Left renal pelvis (tissue), 4 donors: ENCODE measurements at places on chromosomes 1 and 21. TPM values are rescaled to one million over a fixed set of nuclear protein-coding genes. Genes with fewer than 3 reads are reported as not detected.

DNA sequence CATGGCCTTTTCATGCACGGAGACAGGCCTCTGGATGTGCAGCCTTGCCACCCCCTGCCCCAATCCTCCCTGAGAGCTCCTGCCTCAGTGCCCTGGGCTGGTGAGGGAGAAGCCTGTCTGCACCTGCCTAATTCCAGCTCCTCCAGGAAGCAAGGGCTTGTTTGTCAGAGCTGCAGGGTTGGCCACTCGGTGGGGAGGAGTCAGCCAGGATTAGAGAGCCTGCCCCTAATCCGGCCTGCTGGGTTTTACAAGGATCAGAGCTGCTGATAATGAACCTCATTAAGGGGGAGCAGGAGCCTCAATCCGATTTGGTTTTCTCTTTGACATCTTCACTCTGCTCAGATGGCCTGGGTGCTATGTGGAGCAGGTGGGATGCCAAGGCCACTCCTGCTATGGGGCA is 31.9 kb upstream of the LHX4 start:
- DNase-seq = no peak

GRCh38 chr21:18937337-18937736 is 533.8 kb upstream of the TMPRSS15 start:
- no peak for DNase-seq

CFHR5 gene
- not detected for polyA plus RNA-seq

RYR2 gene
- polyA plus RNA-seq = 1.9 TPM

DNA sequence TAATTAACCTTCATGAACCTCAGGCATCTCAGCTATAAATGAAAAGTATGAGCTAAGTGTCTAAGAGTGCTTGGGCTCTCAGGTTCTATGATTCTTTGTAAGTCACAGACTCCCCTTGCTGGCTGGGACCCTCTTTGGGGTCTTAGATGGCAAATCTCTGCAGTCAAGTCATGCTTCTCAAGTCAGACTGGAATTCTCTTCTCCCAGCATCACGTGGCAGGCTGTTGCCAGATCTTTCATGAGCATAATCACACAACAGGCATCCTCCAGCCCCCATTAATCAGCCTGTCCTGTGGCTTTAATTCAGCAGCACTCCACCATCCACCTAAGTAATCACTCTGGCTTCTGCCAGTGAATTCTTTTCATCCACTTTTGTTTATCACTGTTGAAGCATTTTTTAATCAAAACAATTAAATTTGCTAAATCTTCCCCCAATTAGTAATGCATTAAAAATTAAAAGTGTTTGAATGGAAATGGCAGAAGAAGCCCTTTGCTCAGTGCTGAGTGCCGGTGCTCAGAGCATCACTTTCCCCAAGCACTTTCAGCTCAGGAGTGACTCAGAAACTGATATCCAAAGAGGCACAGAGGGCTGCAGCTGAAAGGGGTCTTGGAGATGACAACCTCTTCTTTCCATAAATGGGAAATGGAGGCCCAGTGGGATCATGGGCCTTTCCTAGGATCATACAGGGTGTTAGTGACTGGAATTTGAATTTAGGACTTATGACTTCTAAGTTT is 50.2 kb downstream of the C8A start:
- DNase-seq = no peak

GRCh38 chr1:107142140-107142542 is 1.3 kb downstream of the NTNG1 start:
- DNase-seq = no peak

GRCh38 chr1:1128454-1129139 is 12.7 kb upstream of the C1orf159 start:
- no peak for DNase-seq

CNTN2 gene
- polyA plus RNA-seq = 0.67 TPM

RAB25 gene
- 66.2 TPM for polyA plus RNA-seq

- no peak for DNase-seq
These were observed 1302.0 kb downstream of the KCNT2 start for GRCh38 chr1:195306281-195306680.

DNA sequence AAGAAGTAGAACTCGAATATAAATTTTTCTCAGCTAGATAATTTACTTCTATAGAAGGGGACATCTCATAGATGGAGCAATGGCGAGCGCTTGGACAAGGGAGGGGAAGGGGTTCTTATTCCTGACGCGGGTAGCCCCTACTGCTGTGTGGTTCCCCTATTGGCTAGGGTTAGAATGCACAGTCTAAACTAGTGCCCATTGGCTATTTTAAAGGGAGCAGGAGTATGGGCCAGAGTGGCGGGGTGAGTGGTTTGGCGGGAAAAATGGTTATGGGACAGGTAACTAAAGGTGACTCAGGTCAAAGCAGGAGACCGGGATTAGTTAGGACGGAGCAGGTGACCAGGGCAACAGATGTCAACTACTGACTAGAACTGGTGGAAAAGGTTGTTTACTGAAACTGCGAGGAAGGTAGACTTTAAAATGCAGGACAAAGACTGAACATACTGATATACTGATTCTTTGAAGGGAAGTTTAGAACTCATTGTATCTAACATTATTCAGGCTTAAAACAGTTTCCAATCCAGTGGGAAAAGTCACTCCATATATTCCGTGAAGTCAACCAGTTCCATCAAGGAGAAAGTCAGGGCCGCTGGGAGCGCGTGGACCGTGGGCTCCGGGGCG is 940 bp upstream of the ATAD3A start:
- DNase-seq = no peak

TSPEAR gene
- 0.44 TPM for polyA plus RNA-seq
